Right atrium auricular region (tissue), 2 donors: ENCODE measurements at places on chromosomes 7 and 10. TPM values are rescaled to one million over a fixed set of nuclear protein-coding genes. Genes with fewer than 3 reads are reported as not detected.

GRCh38 chr7:32155712-32156111, 85.5 kb upstream of the PDE1C start:
- no peak for DNase-seq
- no peaks in the 10 kb centered on the region for H3K36me3 ChIP-seq
- no peaks in the 10 kb centered on the region for H3K27me3 ChIP-seq
- no peaks in the 10 kb centered on the region for H3K4me1 ChIP-seq

DNA sequence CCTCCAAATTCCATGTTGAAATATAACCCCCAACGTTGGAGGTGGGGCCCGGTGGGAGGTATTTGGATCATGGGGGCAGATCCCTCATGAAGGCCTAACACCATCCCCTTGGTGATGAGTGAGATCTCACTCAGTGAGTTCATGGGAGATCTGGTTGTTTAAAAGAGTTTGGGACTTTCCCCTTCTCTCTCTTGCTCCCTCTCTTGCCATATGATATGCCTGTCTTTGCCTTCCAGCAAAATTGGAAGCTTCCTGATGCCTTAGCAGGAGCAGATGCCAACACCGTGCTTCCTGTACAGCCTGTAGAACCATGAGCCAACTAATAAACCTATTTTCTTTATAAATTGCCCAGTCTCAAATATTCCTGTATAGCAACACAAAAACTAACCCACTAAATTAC, 55.7 kb upstream of the CDK1 start:
- no peaks in the 10 kb centered on the region for H3K36me3 ChIP-seq
- no peaks in the 10 kb centered on the region for H3K27me3 ChIP-seq
- no peak overlapping the region for H3K27ac ChIP-seq
- DNase-seq: no peak
- H3K4me1 ChIP-seq: no peaks in the 10 kb centered on the region

GRCh38 chr10:29878492-29878891, 180.9 kb downstream of the JCAD start:
- H3K36me3 ChIP-seq: no peaks in the 10 kb centered on the region
- no peaks in the 10 kb centered on the region for H3K27me3 ChIP-seq
- no peak for DNase-seq

- H3K4me3 ChIP-seq: no peak overlapping the region
- no peak overlapping the region for H3K27ac ChIP-seq
- DNase-seq: no peak
- H3K36me3 ChIP-seq: no peaks in the 10 kb centered on the region
- H3K27me3 ChIP-seq: no peaks in the 10 kb centered on the region
Observed at GRCh38 chr7:34758111-34758601, 100.1 kb downstream of the NPSR1 start.

- H3K4me3 ChIP-seq: no peak overlapping the region
- DNase-seq: no peak
- H3K27ac ChIP-seq: no peak overlapping the region
Observed at GRCh38 chr7:131564640-131565039, 8.2 kb upstream of the PODXL start.

DNA sequence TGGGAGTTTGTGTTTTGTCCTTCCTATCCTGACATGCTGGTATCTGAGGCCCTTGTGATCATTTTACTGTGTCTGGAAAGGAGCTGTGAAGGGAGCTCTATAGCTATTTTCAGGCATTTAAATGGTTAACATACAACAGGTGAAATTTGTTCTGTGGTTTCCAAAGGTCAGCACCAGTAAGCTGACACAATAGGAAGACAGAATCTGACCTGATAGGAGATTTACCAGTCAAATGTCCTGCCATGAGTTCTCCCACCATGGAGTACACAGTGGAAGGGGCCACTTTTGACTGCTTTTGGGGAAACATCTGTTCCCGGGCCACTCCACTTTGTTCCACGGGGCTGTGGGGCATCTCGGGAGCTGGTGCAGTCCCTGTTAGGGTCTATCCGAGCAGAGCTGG, 17.6 kb downstream of the FKBP6 start:
- no peaks in the 10 kb centered on the region for H3K36me3 ChIP-seq
- H3K4me1 ChIP-seq: no peaks in the 10 kb centered on the region
- H3K4me3 ChIP-seq: no peak overlapping the region
- no peaks in the 10 kb centered on the region for H3K27me3 ChIP-seq
- no peak for DNase-seq

- H3K27me3 ChIP-seq: no peaks in the 10 kb centered on the region
- no peaks in the 10 kb centered on the region for H3K4me1 ChIP-seq
- H3K27ac ChIP-seq: no peak overlapping the region
- DNase-seq: no peak
- H3K36me3 ChIP-seq: no peaks in the 10 kb centered on the region
Observed at GRCh38 chr10:64518456-64518855, 997.3 kb downstream of the REEP3 start.

The AZGP1 gene
- total RNA-seq: 46.5 TPM

The NEBL gene
- total RNA-seq: 304 TPM

The MYL7 gene
- total RNA-seq: 49,235 TPM

The NPY gene
- 5.0 TPM for total RNA-seq

The SPDYE2B gene
- total RNA-seq: not detected
